Adrenal gland (tissue), 19 donors: ENCODE measurements at places on chromosomes 7 and 10. TPM values are rescaled to one million over a fixed set of nuclear protein-coding genes. Genes with fewer than 3 reads are reported as not detected.

CCDC3 gene
- total RNA-seq: 7.2 TPM

WEE2 gene
- not detected for total RNA-seq

PLXDC2 gene
- total RNA-seq: 74.9 TPM

AKR1D1 gene
- 0.18 TPM for total RNA-seq

VAX1 gene
- not detected for total RNA-seq

ZKSCAN1 gene
- total RNA-seq: 134 TPM

CYP3A4 gene
- total RNA-seq: 0.14 TPM

SLC26A3 gene
- not detected for total RNA-seq

DNA sequence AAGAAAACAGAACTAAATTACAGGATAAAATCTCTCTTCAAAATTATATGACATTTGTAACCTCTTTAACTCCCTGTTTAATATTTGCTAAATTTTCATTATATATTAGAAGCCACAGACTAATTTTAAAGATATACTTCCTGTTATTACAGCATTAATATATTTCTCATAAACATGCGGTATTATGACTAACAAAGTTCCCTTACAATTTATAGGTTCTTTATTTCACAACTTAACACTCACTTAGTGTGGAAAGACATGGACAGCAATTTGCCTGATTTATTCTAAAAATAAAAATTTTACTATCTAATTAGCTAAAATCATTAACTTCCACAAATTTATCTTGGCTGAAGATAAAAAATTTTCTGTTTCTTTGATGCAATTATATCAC is 29.0 kb downstream of the CTNNA3 start:
- DNase-seq: no peak

DNA sequence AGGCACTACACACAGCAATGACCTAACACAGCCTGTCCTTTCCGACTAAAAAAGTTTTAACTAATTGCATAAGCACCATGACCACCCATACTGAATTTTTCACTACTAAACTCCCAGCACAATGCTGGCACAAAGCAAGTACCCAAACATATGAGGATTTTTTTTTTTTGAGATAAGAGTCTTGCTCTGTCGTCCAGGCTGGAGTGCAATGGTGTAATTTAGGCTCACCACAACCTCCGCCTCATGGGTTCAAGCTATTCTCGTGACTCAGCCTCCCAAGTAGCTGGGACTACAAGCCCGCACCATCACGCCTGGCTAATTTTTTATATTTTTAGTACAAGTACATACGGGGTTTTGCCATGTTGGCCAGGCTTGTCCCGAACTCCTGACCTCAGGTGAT is 5.1 kb downstream of the UBE2H start:
- peak; percentile 35 for DNase-seq

DNA sequence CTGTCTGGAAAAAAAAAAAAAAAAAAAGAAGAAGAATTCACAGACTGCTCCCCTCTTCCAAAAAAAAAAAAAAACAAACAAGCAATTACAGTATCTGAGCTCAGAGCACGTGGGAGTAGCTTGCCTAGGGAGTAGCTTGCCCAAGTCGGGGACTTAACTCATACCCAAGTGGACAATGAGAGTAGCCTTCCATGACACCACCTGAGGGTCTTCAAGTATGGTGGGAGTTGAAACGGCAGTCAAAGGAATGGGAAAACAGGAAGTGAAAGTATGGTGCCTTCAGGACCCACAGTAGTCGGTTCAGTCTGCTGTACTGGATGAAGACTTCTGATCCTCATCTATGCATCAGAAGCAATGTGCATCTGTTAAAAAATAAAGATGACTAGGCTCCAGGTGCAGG is 10.6 kb downstream of the VOPP1 start:
- DNase-seq: no peak

GRCh38 chr10:65313406-65313805 is 1612.4 kb upstream of the LRRTM3 start:
- DNase-seq: no peak

- DNase-seq: no peak
Observed at GRCh38 chr10:22617516-22617915, 96.9 kb downstream of the PIP4K2A start.

- no peak for DNase-seq
Observed at GRCh38 chr7:47866120-47866519, 82.1 kb downstream of the PKD1L1 start.

DNA sequence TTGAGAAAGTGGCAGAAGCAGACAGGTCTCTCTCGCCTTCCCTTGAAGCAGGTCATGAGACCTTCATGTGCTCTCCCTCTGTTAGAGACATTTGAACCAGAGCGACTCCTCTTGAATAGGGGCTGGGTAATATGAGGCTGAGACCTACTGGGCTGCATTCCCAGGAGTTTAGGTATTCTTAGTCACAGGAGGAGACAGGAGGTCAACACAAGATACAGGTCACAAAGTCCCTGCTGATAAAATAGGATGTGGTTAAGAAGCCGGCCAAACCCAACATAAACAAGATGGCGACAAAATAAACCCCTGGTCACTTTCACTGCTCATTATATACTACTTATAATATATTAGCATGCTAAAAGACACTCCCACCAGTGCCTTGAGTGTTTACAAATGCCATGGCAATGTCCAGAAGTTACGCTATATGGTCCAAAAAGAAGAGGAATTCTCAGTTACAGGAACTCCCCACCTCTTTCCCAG is 43.5 kb upstream of the MSRB2 start:
- DNase-seq: no peak

DNA sequence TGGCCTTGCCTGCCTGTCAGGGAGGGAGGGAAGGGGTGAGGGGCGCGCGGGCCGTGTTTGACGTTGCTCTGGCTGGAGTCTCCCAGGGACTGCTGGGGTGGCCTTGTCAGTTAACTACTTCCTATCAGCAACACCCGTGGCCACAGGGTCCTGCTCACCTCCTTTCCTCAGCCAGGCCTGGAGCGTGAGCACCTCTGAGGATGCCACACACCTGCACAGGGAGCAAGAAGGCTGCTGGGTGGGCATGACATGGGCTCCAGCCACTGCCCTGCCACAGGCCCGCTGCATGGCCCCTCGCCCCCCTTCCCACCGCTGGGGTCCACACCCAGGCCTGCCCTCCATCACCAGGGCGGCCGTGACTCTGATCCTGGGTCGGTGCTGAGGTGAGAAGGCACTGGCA is 212.4 kb downstream of the ELFN1 start:
- no peak for DNase-seq

GRCh38 chr10:110458266-110458920 is 39.3 kb upstream of the DUSP5 start:
- DNase-seq: no peak

GRCh38 chr7:5492636-5493020 is 69.0 kb upstream of the TNRC18 start:
- DNase-seq: no peak

DNA sequence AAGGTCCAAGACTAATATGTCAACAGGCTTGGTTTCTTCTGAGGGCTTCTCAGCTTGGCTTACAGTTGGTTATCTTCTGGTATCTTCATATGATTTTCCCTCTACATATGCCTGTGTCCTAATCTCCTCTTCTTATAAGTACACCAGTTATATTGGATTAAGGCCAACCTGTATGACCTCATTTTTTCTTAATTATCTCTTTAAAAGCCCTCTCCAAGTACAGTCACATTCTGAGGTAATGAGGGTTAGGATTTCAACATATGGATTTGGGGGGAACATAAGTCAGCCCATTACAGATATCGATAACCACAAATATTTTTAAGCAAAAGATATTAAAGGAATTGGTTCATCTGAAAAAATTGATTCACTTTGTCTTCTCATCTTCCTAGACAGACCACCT is 49.2 kb downstream of the IQUB start:
- DNase-seq: no peak

- DNase-seq: no peak
Observed at GRCh38 chr10:80436446-80437098, 17.5 kb upstream of the TSPAN14 start.

- peak; percentile 46 for DNase-seq
Observed at GRCh38 chr10:86851328-86852207, 95.1 kb downstream of the BMPR1A start.

- peak; percentile 41 for DNase-seq
Observed at GRCh38 chr10:327889-328852, 192.9 kb downstream of the ZMYND11 start.

- no peak for DNase-seq
Observed at GRCh38 chr7:25930492-25931048, 221.4 kb upstream of the NFE2L3 start.

GRCh38 chr10:125373546-125373945 is 213.2 kb upstream of the CTBP2 start:
- no peak for DNase-seq

DNA sequence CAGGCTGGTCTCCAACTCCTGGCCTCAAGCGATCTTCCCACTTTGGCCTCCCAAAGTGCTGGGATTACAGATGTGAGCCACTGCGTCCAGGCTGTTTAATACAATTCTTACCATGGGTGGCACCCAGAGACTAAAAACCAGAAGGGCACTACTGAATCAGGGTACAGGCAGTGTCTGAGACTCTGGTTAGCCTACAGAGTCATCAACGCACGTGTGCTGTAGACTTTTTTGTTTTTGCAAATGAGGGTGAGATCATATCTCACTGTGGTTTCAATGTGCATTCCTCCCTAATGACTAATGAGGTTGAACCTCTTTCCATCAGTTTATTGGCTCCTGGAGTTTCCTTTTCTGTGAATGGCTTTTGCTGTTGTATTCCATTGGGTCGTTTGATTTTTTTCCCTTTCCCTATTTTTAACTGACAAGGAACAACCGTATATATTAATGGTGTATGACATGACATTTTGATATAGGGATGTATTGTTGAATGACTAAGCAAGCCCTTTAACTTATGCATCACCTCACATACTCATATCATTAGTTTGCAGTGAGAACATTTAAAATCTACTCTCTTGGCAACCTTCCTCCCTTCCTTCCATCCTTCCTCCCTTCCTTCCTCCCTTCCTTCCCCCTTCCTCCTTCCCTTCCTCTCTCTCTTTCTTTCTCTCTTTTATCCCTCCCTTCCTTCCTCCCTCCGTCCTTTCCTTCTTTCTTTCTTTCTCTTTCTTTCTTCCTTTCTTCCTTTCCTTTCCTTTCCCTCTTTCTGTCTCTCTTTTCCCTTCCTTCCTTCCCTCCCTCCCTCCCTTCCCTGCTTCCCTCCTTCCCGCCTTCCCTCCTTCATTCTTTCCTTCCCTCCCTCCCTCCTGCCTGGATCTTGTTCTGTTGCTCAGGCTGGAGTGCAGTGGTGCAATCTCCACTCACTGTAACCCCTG is 9.3 kb upstream of the TMEM270 start:
- peak; percentile 48 for DNase-seq
